ENCODE measurements at places on chromosomes 4 and X.

- DNase-seq, result no peak
Measured at GRCh38 chrX:47634871-47635575, 5.3 kb upstream of the CFP start.

DNA sequence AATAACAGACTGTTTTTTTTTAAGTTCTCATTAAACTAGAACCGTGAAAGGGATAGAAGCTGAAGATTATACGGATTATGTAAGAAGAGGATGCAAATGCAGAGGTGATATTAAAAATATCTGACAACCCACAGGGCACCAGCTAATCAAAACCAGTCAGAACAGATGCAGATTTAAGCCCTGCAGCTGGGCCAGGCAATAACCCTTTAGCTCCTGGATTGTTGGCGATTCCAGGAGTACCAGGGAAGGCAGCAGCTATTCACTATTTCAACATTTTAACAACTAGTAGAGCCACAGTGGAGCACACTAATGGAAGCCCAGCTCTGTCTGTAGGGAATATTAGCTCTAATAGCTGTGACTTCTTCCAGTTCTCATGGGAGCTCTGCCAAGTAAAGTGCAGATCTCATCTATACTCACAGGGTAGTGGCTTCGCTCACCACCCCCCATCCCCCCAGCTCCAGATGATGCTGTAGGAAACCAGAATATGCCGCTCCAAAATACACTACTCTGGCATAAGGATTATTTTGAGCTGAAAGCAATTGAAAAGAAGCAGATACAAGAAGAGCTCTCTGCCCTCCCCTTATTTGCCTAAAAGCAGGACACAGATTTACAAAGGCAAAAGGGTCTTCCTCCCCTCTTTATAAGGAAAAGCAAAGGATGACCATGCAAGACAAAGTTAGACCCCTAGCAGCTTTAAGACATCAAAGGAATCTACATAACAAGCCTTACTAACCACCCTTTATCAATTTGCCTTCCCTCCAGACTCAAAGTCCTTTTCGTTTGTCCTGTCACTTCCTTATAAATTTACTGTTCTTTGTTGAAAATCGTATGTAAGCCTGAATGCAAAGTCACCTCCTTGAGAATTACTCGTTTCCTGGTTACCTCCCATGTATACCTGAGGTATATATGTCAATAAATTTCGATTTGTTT, 13.7 kb downstream of the SCD5 start:
- no peak for DNase-seq

DNA sequence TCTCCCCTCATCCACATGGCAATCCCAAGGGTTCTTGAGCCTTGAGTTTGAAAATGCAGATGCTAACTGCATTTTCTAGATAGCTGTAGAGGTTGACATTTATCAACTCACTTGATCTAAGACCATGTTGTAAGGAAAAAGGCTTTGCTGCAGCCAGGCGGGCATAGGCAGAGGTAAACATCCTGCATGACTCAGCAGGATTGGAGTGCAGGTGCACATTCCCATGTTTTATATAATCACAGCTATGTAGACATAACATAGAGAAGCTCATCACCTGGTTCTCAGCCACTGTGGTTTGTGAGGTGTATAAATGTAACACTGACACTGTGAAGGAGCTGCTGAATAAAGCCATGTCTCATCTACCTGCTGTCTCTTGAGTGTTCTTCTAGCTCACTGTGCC, 62.3 kb upstream of the PDE5A start:
- DNase-seq, result no peak

DNA sequence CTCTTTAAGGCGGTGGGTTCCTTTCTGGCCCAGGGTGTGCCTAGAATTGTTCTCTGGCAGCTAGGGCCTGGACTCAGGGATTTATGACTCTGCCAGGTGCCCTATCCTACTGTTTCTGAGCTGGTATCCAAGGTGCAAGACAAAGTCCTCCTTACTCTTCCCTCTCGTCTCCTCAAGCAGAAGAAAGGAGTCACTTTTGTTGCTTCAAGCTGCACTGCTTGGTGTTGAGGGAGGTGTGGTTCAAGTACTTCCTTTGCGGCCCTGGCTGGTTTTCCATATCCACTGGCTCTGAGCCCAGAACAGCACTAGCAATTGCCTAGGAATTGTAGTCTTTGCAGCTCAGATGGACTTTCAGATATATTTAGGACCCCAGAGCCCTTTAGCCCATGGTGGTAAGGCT, 39.3 kb downstream of the RTL3 start:
- no peak for DNase-seq

GRCh38 chr4:41880840-41881831, 54.1 kb upstream of the TMEM33 start:
- DNase-seq, result no peak

All from stimulated activated CD8-positive, alpha-beta memory T cell treated with anti-CD3 and anti-CD28 coated beads, Interleukin-15, amount 100 ng/mL, for 4 hours (primary cell).